Caco-2 (cell line): ENCODE measurements at places on chromosomes 7 and 10. TPM values are rescaled to one million over a fixed set of nuclear protein-coding genes. Genes with fewer than 3 reads are reported as not detected.
A peak's percentile ranks its signal among the peaks of the same experiment; 100 is the strongest.

- no peaks in the 10 kb centered on the region for H3K36me3 ChIP-seq
- no peak for DNase-seq
- H3K27ac ChIP-seq: no peak overlapping the region
- no peaks in the 10 kb centered on the region for H3K27me3 ChIP-seq
- no peak overlapping the region for H3K4me3 ChIP-seq
Observed at GRCh38 chr10:80589726-80590373, 52.1 kb downstream of the SH2D4B start.

DNA sequence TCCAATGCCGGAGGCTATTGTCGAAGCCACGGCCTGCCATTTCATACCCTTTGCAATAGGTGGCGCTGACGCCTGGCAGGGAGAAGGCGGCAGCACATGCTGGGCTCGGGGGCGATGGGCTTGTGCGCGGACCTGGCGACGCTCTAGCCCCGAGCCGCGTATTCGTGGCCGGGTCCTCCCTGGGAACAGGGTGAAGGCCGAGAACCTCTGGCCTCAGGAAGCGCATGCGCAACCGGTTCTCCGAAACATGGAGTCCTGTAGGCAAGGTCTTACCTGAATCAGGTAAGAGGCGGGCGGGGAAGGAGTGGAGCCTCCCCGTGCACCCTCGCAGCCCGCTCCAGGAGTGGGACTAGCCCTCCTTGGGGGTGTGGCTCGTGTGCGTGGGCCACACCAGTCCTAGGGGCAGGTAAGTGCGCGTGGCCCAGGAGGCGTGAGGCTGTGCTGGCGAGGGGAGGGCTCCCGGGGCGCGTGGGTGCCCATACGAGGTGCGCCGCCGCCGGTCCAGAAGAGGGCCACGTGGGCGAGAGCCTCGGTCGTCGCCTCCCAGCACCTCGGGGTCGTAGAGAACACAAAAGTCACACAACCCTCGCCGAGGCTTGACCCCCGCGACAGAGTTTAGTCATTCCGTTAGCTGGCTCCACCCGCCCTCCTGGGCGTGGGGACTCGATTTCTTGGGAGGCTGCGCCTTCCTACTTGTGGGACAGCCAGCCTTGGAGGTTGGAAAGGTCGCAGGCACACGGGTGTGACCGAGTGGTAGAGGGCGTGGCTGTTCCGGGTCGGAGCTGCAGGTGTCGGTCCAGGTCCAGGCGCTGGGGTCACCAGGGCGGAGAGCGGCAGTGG lies 5.6 kb upstream of the MEST start:
- peak overlapping the region; percentile 98 for H3K4me3 ChIP-seq
- DNase-seq: peak; percentile 96
- H3K36me3 ChIP-seq: no peaks in the 10 kb centered on the region; the same call in 1 of the 2 replicates
- H3K27ac ChIP-seq: peak overlapping the region; percentile 96
- H3K27me3 ChIP-seq: no peaks in the 10 kb centered on the region

DNA sequence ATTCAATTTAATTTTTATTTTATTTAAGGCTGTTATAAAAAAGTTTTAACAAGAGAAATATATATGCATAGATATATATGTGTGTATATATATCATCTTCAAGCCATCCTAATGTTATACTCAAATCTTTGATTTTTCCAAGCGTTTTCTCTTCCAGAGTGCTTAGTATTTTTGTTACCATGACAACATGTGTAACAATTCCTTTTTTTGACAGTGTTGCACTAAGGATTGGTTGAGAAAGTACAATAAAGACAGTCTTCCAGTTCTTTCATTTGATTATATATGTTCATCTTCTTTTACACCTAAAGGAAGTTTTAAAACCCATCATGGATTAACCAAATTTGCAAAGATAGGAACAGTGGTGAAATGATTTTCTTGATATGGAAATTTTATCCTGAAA lies 171.7 kb downstream of the KLF6 start:
- no peak overlapping the region for H3K27ac ChIP-seq
- H3K36me3 ChIP-seq: no peaks in the 10 kb centered on the region
- no peak for DNase-seq
- H3K4me1 ChIP-seq: no peaks in the 10 kb centered on the region
- H3K27me3 ChIP-seq: no peaks in the 10 kb centered on the region

- H3K4me3 ChIP-seq: no peak overlapping the region
- H3K4me1 ChIP-seq: peaks cover 34% of the 10 kb centered on the region
- H3K36me3 ChIP-seq: no peaks in the 10 kb centered on the region
- H3K27me3 ChIP-seq: no peaks in the 10 kb centered on the region
Observed at GRCh38 chr7:108360058-108360800, 96.0 kb downstream of the NRCAM start.

DNA sequence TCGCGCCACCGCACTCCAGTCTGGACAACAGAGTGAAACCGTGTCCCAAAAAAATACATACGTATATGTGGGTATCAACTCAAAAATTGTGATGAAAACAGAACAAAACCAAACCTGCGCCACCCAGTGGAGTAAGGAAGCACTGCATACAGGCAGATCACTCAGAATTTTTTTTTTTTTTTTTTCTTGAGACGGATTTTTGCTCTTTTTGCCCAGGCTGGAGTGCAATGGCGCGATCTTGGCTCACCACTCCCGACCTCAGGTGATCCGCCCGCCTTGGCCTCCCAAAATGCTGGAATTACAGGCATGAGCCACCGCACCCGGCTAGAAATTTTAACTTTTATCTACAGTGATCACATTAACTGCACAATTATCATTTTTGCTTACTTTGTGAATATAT lies 9.1 kb upstream of the TMEM236 start:
- H3K4me3 ChIP-seq: no peak overlapping the region
- H3K36me3 ChIP-seq: no peaks in the 10 kb centered on the region
- H3K27ac ChIP-seq: no peak overlapping the region
- no peaks in the 10 kb centered on the region for H3K4me1 ChIP-seq
- peak; percentile 77 for DNase-seq

DNA sequence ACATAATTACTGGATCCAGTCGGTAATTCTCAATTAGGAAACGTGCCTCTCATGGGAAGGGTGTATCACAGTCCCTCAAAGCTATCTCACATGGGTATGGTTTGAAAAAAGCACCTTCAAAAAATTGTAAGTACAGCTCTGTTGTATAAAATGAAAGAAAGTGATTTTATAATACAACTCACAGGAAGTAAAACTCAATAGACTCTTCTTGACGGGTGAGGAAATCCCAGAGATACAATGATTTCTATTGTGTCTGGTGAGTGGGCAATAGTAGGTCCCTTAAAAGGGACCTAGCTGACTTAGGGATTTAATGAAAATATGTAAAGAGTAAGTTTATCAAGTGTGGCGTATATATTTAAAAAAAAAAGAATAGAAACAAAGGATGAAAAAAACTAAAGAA lies 27.0 kb downstream of the TASOR2 start:
- no peak for DNase-seq
- H3K4me1 ChIP-seq: peaks cover 11% of the 10 kb centered on the region
- H3K27me3 ChIP-seq: no peaks in the 10 kb centered on the region
- H3K36me3 ChIP-seq: no peaks in the 10 kb centered on the region

The SEMA4G gene
- 67.3 and 81.2 TPM in 2 replicates for total RNA-seq

- no peaks in the 10 kb centered on the region for H3K36me3 ChIP-seq
- DNase-seq: no peak
- no peak overlapping the region for H3K27ac ChIP-seq
Observed at GRCh38 chr7:142030848-142031247, 35.2 kb downstream of the MGAM start.

The C10orf53 gene
- total RNA-seq: not detected in 2 replicates

- no peak overlapping the region for H3K4me3 ChIP-seq
- no peaks in the 10 kb centered on the region for H3K4me1 ChIP-seq
- DNase-seq: no peak
- no peaks in the 10 kb centered on the region for H3K36me3 ChIP-seq
Observed at GRCh38 chr10:130195746-130196294, 59.6 kb downstream of the GLRX3 start.

DNA sequence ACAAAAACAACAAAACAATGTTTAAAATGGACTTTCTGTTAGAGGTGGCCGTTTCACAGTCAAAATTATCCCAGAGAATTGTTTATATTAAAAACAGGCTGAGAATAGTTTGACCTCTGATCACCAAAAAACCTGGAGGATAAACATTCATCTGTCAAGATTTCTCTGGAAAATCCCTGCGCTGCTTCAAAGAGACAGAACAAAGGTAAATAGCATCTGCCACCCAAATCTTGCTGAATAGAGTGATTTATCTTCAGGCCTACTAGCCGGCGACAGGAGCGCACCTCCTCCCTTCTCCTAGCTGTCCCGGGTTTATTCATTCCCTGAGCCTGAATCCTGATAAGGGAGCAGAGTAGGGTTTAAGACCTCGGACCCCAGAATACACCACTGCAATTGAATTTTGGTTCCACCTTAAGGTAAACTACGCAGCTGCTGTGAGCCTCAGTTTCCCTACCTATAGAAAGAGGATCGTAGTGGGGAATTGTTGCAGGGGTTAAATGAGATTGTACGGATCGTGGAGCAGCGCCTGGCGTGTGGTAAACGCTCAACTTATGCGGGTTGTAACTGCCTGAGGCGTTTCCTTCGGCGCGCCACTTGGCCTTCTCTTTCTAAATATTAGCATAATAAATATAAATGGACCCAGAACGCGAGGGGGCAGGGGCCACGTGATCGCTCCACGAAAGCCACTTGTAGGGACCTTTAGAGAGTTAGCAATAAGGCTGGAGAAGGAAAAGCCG lies 498 bp upstream of the ST7 start:
- no peaks in the 10 kb centered on the region for H3K36me3 ChIP-seq
- peak overlapping the region; percentile 91 for H3K4me3 ChIP-seq
- peak overlapping the region; percentile 92 for H3K27ac ChIP-seq
- H3K4me1 ChIP-seq: peaks cover 12% of the 10 kb centered on the region

GRCh38 chr10:72186258-72186981 lies 29.4 kb upstream of the ANAPC16 start:
- no peaks in the 10 kb centered on the region for H3K36me3 ChIP-seq
- no peak overlapping the region for H3K27ac ChIP-seq
- DNase-seq: no peak
- H3K27me3 ChIP-seq: no peaks in the 10 kb centered on the region
- H3K4me1 ChIP-seq: no peaks in the 10 kb centered on the region
- no peak overlapping the region for H3K4me3 ChIP-seq

DNA sequence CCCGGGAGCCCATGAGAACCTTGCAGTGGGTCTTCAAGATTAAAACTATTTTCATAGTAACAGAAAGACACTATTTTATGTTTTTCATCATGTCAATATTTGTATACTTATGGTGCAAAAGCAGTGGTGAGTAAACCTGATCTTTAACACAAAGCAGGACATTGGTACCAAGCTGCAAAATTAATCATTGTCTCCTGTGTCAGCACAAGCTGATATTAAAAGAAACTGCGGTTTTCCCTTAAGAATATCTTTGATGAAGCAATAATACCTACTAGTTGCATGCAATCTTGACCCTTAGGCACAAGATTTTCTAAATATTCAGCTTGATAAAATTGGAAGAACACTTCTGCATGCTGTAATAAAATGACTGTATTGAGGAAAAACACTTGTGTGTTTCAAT lies 121.7 kb downstream of the MDFIC start:
- H3K4me1 ChIP-seq: no peaks in the 10 kb centered on the region
- H3K36me3 ChIP-seq: no peaks in the 10 kb centered on the region
- H3K27me3 ChIP-seq: no peaks in the 10 kb centered on the region
- no peak for DNase-seq

DNA sequence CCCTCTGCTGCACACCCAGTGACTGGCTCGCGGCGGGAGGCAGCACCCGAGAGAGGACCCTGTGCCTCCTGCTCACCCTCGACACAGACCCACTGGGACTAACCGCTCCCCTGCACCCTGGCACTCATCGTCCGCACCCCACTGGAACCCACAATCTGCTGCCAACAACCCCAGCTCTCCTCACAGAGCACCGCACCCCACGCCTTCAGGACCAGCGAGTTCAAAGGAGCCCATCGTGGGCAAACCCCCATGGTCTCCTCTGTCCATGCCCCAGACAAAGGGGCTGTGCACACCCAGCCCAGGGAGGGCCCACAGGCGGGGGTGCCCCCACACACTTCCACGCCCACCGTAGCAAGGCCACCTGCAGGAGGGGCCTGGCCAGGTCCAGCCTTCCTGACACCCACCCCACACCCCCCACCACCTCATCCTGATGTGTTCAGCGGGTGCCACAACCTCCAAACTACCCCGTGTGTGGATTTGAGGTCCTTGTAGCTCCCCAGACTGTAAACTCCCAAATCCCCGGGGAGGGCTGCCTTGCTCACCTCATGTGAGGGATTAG lies 14.0 kb downstream of the RASGEF1A start:
- no peaks in the 10 kb centered on the region for H3K36me3 ChIP-seq
- no peak overlapping the region for H3K4me3 ChIP-seq
- no peaks in the 10 kb centered on the region for H3K27me3 ChIP-seq
- no peak overlapping the region for H3K27ac ChIP-seq
- H3K4me1 ChIP-seq: peaks cover 20% of the 10 kb centered on the region

DNA sequence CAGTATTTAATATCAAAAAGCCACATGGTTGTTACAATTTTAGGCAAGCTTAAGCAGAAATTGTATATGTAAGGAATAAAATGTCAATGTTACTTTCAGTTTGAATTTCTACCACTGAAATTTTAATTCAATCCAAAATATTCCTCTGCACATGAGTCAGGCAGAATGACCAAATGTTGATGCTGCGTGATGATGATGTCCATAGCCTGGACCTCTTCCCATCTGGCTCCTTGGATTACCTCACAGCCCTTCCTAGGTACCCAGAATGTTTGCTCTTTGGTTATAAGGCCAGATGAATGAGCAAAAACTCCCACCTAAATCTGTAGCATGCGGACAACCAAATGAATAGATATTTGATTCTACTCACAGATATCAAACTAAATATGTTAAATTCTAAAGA lies 258.3 kb upstream of the IMMP2L start:
- H3K36me3 ChIP-seq: no peaks in the 10 kb centered on the region
- no peak overlapping the region for H3K27ac ChIP-seq
- DNase-seq: no peak
- no peak overlapping the region for H3K4me3 ChIP-seq
- H3K4me1 ChIP-seq: no peaks in the 10 kb centered on the region
- no peaks in the 10 kb centered on the region for H3K27me3 ChIP-seq

GRCh38 chr10:100890141-100890672 lies 22.6 kb upstream of the SLF2 start:
- no peak overlapping the region for H3K4me3 ChIP-seq
- no peaks in the 10 kb centered on the region for H3K36me3 ChIP-seq
- no peaks in the 10 kb centered on the region for H3K27me3 ChIP-seq

DNA sequence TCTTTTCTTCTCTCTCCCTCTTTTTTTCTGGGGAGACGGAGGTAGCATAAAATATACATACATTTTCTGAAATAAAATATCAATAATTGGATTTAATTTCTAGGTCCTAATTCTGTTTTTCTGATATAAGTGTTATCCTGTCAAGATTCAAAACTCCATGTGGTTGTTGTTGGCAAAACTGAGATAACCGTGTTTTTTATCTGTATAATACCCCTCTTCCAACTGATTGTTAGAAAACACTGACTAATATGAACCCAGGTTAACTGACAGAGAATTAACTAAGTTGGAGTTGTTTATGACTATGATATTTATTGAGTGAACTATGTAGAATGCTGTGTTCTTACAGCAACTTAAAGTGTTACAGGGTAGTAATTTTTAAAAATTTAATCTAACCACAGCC lies 236.5 kb upstream of the KAT6B start:
- no peak for DNase-seq
- peaks cover 11% of the 10 kb centered on the region for H3K4me1 ChIP-seq

The KLHL7 gene
- total RNA-seq: 35.8 and 40.6 TPM in 2 replicates

GRCh38 chr10:19993714-19994315 lies 177.6 kb downstream of the PLXDC2 start:
- H3K4me3 ChIP-seq: no peak overlapping the region
- no peaks in the 10 kb centered on the region for H3K27me3 ChIP-seq
- no peaks in the 10 kb centered on the region for H3K4me1 ChIP-seq
- no peaks in the 10 kb centered on the region for H3K36me3 ChIP-seq

- H3K4me1 ChIP-seq: no peaks in the 10 kb centered on the region
- H3K36me3 ChIP-seq: no peaks in the 10 kb centered on the region
- H3K27ac ChIP-seq: no peak overlapping the region
- H3K27me3 ChIP-seq: no peaks in the 10 kb centered on the region
Observed at GRCh38 chr10:15295537-15296325, 75.4 kb downstream of the FAM171A1 start.
